ENCODE measurements at places on chromosomes 2 and 18.

- no peak for DNase-seq
These were observed 520.9 kb downstream of the CPS1 start for GRCh38 chr2:211077216-211077767.

GRCh38 chr2:211364911-211365310 is 808.5 kb downstream of the CPS1 start:
- no peak for DNase-seq

DNA sequence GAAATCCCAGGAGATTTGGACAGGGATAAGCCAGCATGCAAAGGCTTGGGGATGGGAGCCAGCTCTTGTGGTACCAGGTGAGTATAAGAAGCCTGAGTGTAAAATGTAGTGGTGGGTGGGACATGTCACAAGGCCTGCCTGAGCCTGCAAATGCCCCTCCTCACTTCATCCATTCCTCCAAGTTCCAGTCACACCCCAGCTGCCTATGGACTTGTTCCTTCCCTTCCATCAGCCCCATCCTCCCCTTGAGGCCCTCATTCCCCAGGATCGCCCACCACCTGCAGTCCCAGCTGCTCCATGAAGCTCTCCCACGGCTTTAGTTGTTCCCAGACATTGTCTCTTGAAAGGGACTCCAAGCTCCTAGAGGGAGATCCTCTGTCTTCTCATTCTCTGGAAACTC is 81.5 kb downstream of the MARCO start:
- no peak for DNase-seq

GRCh38 chr18:5787936-5788335 is 107.4 kb downstream of the TMEM200C start:
- no peak for DNase-seq

DNA sequence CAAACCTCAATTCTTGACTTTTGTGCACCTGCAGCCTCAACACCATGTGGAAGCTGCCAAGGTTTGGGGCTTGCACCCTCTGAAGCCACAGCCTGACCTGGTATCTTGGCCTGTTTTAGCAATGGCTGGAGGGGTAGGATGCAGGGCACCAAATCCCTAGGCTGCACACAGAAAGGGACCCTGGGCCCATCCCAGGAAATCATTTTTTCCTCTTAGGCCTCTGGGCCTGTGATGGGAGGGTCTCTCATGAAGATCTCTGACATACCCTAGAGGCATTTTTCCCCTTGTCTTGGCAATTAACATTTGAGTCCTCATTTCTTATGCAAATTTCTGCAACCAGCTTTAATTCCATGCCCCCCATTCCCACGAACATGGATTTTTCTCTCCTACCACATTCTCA is 10.2 kb downstream of the IL18R1 start:
- DNase-seq: no peak

DNA sequence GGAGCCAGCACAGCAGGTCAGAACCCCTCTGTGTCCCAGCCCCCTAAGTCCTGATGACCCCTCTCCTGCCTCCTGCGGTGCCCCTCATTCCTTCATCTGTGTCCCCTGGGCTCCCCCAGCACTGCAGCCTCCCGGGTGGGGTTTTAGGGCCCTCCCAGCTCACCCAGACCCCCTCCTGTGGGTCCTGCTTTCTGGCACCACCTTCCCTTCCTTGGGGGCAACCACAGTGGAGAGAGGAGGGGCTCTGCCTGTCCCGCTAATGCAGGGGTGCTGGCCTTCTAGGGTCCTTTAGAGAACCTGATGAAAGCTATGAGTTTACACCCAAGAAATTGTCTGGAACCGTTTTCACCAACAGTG is 42.7 kb upstream of the ALPP start:
- no peak for DNase-seq

DNA sequence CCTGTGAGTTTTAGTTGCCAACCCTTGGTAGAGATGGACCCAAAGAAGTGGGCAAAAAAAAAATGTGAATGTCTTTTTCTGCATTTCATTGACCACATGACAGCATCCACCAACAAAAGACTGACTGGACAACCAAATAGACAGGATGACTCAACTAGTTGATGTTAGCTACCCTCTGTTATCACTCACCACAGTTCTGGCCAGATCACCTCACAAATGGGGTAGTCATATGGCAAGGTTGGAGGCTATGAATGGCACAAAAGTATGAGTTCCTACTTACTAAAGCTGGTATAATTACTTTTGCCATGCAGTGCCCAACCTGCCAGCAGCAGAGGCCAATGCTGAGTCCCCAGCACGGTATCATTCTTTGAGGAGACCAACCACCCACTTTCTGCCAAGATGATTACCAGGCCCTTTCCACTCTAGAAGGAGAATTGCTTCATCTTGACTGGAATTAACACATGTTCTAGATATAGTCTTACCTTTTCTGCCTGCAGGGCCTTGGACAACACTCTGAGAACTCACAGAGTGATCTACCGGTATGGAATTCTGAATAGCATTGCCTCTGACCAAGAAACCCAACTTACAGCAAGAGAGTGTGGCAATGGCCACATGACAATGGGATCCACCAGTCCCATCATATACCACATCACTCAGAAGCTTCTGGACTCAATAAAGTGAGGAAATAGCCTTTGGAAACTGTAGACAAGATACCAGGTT is 20.1 kb upstream of the TCF7L1 start:
- no peak for DNase-seq

DNA sequence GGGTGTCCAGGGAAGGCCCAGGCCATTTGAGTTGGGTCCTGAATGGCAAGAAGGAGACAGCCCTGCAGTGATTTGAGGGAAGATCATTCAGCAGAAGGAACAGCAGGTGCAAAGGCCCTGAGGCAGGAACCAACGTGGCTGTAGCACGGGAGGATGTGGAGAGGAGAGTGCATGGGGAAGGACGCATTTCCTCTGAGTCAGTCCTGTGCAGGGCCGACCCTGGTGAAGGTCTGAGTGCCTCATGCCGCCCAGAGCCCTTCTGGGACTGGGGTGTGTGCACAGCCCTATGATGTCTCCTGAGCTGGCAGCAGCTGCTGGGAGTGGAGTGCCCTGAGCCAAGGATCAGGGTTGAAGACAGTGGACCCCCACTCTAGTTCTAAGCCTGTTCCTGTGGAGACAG is 17.9 kb upstream of the ARHGEF4 start:
- DNase-seq: no peak

DNA sequence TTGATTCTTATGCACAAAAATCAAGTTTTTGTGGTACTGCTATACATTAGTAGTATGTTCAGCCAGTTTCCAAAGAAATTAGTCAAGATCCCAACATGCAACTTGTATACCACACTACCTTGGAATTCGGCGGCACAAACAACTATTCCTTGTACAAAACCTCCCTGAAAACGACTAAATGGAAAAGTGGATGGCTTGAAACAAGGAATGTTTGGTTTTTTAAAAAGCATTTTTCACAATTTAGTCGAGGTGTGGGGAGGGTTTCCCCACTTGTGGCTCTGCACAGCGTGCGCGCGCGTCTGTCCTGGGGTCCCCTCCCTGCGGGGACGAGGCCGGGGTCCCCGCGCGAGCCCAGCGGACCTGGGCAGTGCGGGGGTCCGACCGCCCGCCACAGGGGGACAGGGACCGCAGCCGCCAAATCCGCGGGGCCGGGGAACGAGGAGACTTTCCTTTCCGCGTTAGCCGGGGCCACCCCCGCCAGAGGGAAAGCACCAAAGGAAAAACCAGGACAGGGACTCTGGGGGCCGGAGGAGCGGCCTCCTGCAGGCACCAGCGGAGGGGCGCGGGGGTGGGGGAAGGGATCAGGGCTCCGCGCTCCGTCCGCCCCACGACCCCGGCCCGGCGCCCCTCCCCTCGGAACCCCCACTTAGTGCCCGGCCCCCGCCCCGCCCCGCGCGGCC is 534 bp upstream of the SOCS6 start:
- DNase-seq: no peak

GRCh38 chr2:151189125-151189524 is 72.5 kb downstream of the RBM43 start:
- DNase-seq: peak; percentile 38

- peak; percentile 74 for DNase-seq
These were observed 4.1 kb downstream of the TGFBRAP1 start for GRCh38 chr2:105325389-105325963.
